Fibroblast of lung (primary cell): ENCODE measurements at places on chromosomes 7 and 10.

- no peak for DNase-seq
- H3K4me3 ChIP-seq, result no peak overlapping the region
- no peaks in the 10 kb centered on the region for H3K4me1 ChIP-seq
- no peak overlapping the region for H3K27ac ChIP-seq
- no peaks in the 10 kb centered on the region for H3K36me3 ChIP-seq
- H3K27me3 ChIP-seq, result no peaks in the 10 kb centered on the region
Measured at GRCh38 chr7:24685708-24686107, 71.6 kb downstream of the GSDME start.

GRCh38 chr10:78579576-78579975, 489.2 kb upstream of the ZMIZ1 start:
- H3K4me3 ChIP-seq, result no peak overlapping the region
- DNase-seq, result no peak
- H3K27me3 ChIP-seq, result peaks cover 6% of the 10 kb centered on the region
- H3K27ac ChIP-seq, result no peak overlapping the region

- no peak overlapping the region for H3K4me3 ChIP-seq
- no peaks in the 10 kb centered on the region for H3K4me1 ChIP-seq
- H3K27ac ChIP-seq, result no peak overlapping the region
- peak; percentile 8 for DNase-seq
Measured at GRCh38 chr10:113557424-113557862, 4.6 kb downstream of the HABP2 start.

- H3K27ac ChIP-seq, result no peak overlapping the region
- H3K27me3 ChIP-seq, result no peaks in the 10 kb centered on the region
- H3K4me1 ChIP-seq, result no peaks in the 10 kb centered on the region
Measured at GRCh38 chr7:105699568-105700236, 118.4 kb upstream of the EFCAB10 start.

DNA sequence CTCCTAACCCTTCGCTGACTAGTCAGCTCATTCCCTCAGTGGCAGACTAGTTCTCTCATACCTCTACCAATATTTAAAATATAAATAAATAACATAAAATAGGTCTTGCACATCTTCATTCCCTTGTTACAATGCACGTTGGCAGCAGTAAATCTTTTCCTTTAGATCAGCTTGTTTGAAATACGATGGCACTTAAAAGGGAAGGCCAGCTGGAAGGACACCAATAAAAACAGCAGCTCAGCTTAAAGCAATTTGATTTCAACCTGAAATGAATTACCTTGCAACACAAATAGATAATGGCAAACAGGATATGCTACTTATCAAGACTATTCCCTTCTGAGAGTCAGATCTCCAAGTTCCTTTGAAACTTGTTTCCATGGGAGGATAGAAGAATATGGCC, 321.8 kb downstream of the GFRA1 start:
- no peaks in the 10 kb centered on the region for H3K27me3 ChIP-seq
- no peak overlapping the region for H3K27ac ChIP-seq

DNA sequence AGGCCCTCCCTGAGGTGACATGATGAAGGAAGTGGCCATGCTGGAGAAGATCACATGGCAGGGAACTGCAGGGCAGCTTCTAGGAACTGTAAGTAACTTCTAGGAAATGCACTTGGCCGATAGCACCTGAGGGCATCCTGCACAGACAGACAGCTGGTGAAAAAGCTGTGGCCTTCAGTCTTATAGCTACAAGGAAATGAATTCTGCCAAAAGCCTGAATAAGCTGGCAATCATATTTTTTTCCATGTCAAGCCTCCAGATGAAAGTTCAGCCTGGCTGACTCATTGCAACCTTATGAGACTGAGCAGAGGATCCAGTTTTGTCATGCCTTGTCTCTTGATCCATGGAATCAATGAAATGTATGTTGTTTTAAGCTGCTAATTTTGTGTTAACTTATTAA, 91.1 kb upstream of the CACNA2D1 start:
- H3K36me3 ChIP-seq, result no peaks in the 10 kb centered on the region
- peak; percentile 40 for DNase-seq
- no peaks in the 10 kb centered on the region for H3K27me3 ChIP-seq
- H3K4me3 ChIP-seq, result no peak overlapping the region
- H3K27ac ChIP-seq, result no peak overlapping the region

DNA sequence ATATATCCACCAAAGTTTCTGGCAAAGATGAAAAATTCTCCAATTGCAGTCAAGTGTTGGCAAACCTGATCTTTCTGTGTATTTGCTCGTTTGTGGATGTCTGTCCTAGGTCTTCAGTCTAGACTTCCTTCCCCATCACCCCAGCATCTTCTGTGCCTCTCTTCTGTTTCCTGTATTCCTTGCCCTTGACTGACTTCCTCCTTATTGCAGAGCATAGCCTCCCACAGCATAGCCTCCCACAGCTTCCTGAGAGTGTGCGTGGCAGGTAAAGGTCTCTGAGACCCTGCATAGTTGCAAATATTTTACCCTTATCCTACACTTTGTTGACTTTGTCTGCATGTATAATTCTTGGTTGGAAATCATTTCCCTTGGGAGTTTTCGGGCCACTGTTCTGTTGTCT, 18.4 kb downstream of the SLC18A2 start:
- no peaks in the 10 kb centered on the region for H3K4me1 ChIP-seq
- no peak overlapping the region for H3K27ac ChIP-seq
- H3K4me3 ChIP-seq, result no peak overlapping the region

DNA sequence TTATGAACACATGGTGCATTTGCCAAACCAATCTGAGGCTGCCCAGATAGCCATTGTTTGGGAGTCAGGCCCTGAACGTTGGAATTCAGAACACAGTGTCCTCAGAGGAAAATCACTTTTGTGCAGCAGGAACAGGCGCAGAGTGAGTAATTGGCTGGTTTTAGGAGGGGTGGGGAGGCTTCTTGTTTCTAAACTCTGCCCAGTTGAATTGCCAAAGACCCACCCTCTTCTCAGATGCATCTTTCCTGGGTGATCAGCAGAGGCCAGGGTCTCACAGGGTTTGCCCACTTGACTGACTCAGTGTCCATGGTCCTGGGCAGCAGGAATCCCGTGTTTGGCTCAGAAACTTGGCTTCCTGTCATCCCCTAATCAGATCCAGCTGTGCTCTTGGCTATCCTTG, 24.3 kb downstream of the PRLHR start:
- H3K36me3 ChIP-seq, result no peaks in the 10 kb centered on the region
- peak; percentile 48 for DNase-seq

GRCh38 chr7:151008143-151008510, 16.2 kb downstream of the ATG9B start:
- H3K27ac ChIP-seq, result no peak overlapping the region
- H3K27me3 ChIP-seq, result peaks cover 7% of the 10 kb centered on the region
- H3K4me1 ChIP-seq, result no peaks in the 10 kb centered on the region
- no peak for DNase-seq

- no peaks in the 10 kb centered on the region for H3K27me3 ChIP-seq
- H3K27ac ChIP-seq, result no peak overlapping the region
- peaks cover 2% of the 10 kb centered on the region for H3K4me1 ChIP-seq
- DNase-seq, result no peak
- H3K4me3 ChIP-seq, result no peak overlapping the region
- no peaks in the 10 kb centered on the region for H3K36me3 ChIP-seq
Measured at GRCh38 chr10:124611738-124612137, 132.4 kb downstream of the FAM53B start.

GRCh38 chr10:28997734-28998133, 291.1 kb upstream of the LYZL1 start:
- no peaks in the 10 kb centered on the region for H3K4me1 ChIP-seq
- peak; percentile 25 for DNase-seq
- no peak overlapping the region for H3K4me3 ChIP-seq
- H3K36me3 ChIP-seq, result no peaks in the 10 kb centered on the region
- H3K27me3 ChIP-seq, result no peaks in the 10 kb centered on the region

DNA sequence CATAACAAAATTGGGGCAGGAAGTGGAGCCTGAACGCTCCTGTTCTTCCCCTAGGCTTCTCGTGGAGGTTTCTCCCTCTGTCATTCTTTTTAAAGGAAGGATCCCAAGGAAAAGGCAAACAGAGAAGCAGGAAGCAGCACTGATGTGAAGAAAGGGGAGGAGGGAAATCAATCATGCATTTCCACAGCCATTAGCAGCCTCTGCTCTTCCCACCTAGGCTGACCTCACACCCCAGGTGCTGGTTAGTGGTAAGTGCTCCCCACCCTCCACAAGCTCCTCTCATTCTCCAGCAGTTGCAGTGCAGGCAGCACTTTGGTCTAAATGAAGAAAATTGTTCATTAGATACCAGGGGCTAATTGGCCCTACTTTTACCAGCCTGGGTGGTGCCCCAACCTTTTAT, 2.6 kb downstream of the CRHR2 start:
- no peaks in the 10 kb centered on the region for H3K4me1 ChIP-seq
- H3K36me3 ChIP-seq, result no peaks in the 10 kb centered on the region
- DNase-seq, result no peak
- H3K4me3 ChIP-seq, result no peak overlapping the region
- H3K27me3 ChIP-seq, result peaks cover 66% of the 10 kb centered on the region

DNA sequence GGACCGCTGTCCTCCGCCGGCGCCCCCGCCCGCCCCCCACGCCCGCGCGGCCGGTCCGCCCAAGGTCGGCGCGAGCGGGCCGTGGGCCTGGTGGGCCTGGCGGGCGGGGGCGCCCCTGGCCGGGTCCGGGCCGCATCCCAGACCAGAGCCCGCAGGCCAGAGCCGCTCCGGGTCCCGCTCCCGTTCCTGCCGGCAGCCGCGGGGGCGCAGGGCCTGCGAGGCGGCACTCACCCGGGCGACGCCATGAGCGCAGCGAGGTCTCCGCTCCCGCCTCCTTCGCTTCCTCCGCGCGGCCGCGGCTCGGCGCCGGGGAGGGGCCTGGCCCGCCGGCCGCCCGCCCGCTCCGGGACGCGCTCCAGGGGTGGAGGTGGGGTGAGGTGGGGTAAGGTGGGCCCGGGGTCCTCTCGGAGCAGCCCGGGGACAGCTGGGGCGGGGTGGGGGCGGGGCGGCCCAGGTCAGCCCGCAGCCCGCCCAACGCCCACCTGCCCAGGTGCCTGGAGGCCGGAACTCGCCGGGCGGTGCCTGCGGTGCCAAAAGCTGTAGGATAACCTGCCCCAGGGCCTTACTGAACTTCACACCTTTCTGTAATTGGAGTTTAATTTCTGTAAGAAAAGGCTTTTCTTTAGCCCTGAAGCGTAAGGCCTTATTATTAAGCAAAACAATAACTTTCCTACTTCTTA, at the start of gene URGCP:
TSS of gene URGCP (minus strand) at position 266 of the 680 bp plus-strand sequence. CDS start at position 245, 21 bp downstream.
- peaks cover 7% of the 10 kb centered on the region for H3K4me1 ChIP-seq
- DNase-seq, result peak; percentile 25
- H3K4me3 ChIP-seq, result peak within 1 kb of the TSS; percentile 79
- H3K27ac ChIP-seq, result peak within 1 kb of the TSS; percentile 77
- H3K27me3 ChIP-seq, result no peaks in the 10 kb centered on the region

GRCh38 chr7:80614851-80615271, 23.6 kb upstream of the CD36 start:
- no peak overlapping the region for H3K4me3 ChIP-seq
- H3K27me3 ChIP-seq, result no peaks in the 10 kb centered on the region
- H3K27ac ChIP-seq, result no peak overlapping the region
- H3K4me1 ChIP-seq, result peaks cover 7% of the 10 kb centered on the region
- peak; percentile 56 for DNase-seq
- no peaks in the 10 kb centered on the region for H3K36me3 ChIP-seq

GRCh38 chr7:110010359-110010758, 1080.6 kb upstream of the LRRN3 start:
- no peak overlapping the region for H3K27ac ChIP-seq
- H3K4me3 ChIP-seq, result no peak overlapping the region
- H3K36me3 ChIP-seq, result no peaks in the 10 kb centered on the region

GRCh38 chr10:74056050-74056818, 58.3 kb downstream of the VCL start:
- no peaks in the 10 kb centered on the region for H3K27me3 ChIP-seq
- peak overlapping the region; percentile 18 for H3K27ac ChIP-seq
- peak; percentile 72 for DNase-seq
- H3K36me3 ChIP-seq, result no peaks in the 10 kb centered on the region
- peaks cover 9% of the 10 kb centered on the region for H3K4me1 ChIP-seq

DNA sequence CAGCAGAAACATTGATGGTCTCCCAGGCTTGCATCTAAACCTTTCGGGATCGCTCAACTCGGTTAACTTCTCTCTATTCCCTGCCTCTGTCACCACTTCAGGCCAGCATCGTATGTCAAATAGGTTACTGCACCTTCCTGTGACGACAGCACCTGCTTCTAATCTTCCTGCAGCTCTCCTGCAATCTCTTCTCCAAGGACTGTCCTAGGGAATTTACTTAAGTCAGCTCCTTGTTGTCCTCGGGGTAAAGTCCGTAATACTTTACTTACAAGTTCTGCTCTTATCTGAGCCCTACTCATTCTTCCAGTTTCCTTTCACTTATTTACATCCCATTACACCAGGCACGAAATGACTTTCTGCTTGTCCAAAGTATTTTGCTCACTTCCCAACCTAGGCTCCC, 372.7 kb upstream of the AKR1E2 start:
- no peaks in the 10 kb centered on the region for H3K4me1 ChIP-seq
- H3K36me3 ChIP-seq, result no peaks in the 10 kb centered on the region
- H3K4me3 ChIP-seq, result no peak overlapping the region
- H3K27me3 ChIP-seq, result no peaks in the 10 kb centered on the region

DNA sequence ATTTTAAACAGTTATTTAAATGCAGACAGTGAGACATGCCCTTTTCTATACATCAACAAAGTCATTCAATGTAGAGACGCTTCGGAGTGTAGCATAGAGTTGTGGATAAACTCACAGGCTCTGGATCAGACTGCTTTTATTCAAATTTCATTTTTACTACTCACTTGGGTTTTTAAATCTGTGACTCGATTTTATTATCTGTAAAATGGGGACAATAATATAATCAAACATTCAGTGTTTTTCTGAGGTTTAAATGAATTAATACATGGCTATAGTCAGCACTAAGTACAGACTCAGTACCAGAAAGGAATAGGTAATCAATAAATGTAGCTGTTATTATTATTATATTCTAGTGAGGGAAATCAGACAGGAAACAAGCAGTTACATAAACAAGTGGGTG, 43.4 kb downstream of the THSD7A start:
- no peaks in the 10 kb centered on the region for H3K27me3 ChIP-seq
- DNase-seq, result no peak
- H3K27ac ChIP-seq, result no peak overlapping the region
- no peaks in the 10 kb centered on the region for H3K36me3 ChIP-seq

DNA sequence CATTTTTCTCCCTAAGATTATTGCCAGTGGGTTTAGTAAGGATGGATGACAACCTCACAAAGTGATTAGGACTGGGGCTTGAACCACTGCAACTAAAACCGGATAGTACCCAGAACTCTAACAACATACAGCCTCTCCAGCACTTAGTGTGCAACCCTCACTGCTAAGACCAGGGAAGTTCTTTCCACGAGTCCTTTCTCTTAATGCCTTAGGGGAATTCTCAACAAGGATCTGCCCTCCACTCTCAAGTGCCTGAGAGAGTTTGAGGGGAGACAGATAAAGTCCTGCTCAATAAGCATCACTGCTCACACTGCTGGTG, 104.6 kb downstream of the NRP1 start:
- H3K36me3 ChIP-seq, result peaks cover 9% of the 10 kb centered on the region
- H3K27me3 ChIP-seq, result no peaks in the 10 kb centered on the region
- no peak for DNase-seq
- no peak overlapping the region for H3K4me3 ChIP-seq
- H3K27ac ChIP-seq, result no peak overlapping the region
